ENCODE measurements at places on chromosomes 13 and 19. TPM values are rescaled to one million over a fixed set of nuclear protein-coding genes. Genes with fewer than 3 reads are reported as not detected.

The ZNF221 gene
- 1.5 TPM for total RNA-seq

The LRRC63 gene
- total RNA-seq = not detected

The MYH14 gene
- 62.4 TPM for total RNA-seq

The CALR3 gene
- total RNA-seq = not detected

DNA sequence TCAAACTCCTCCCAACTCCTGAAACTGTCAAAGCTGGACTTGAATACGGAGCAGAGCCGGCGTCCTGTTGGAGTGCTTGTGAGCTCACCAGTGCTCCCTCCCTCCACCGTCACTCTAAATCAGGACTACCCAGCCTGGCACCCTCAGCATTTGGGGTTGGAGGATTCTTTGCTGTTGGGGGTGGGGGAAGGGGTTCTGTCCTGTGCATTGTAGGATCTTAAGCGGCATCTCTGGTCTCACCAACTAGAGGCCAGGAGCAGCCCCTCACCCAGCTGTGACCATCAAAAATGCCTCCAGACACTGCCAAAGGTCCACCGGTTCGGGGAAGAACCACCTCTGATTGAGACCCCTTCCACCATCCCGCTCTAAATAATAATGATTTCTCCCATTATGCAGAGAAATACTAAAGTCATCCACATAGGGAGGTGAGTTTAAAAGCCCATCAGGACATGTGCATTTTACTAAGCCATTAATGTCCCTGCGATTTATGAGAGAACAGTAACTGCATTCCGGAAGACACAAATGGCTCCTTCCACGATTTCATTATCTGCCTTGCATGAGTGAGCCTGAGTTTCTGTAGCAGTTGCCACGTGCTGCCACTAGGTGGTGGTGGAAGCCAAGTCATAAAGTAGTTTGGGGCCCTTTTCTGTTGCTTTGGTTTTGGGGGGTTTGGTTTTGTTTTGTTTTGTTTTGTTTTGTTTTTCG lies 16.1 kb upstream of the USP29 start:
- no peak overlapping the region for H3K4me3 ChIP-seq
- H3K36me3 ChIP-seq = no peaks in the 10 kb centered on the region
- H3K4me1 ChIP-seq = no peaks in the 10 kb centered on the region
- H3K27ac ChIP-seq = no peak overlapping the region
- H3K27me3 ChIP-seq = no peaks in the 10 kb centered on the region

GRCh38 chr13:97266772-97267417 lies 44.8 kb downstream of the MBNL2 start:
- H3K27me3 ChIP-seq = no peaks in the 10 kb centered on the region
- no peak for DNase-seq
- no peaks in the 10 kb centered on the region for H3K36me3 ChIP-seq
- H3K4me1 ChIP-seq = peaks cover 21% of the 10 kb centered on the region
- no peak overlapping the region for H3K4me3 ChIP-seq

The FCER2 gene
- total RNA-seq = not detected

The ADGRL1 gene
- 2.5 TPM for total RNA-seq

The MAB21L1 gene
- total RNA-seq = not detected

- H3K36me3 ChIP-seq = no peaks in the 10 kb centered on the region
- H3K4me3 ChIP-seq = no peak overlapping the region
- no peaks in the 10 kb centered on the region for H3K4me1 ChIP-seq
- no peak overlapping the region for H3K27ac ChIP-seq
- DNase-seq = no peak
Observed at GRCh38 chr19:58108546-58108817, 10.5 kb upstream of the ZSCAN18 start.

GRCh38 chr13:41302743-41303142 lies 8.3 kb upstream of the NAA16 start:
- no peak overlapping the region for H3K4me3 ChIP-seq
- no peaks in the 10 kb centered on the region for H3K4me1 ChIP-seq
- H3K27ac ChIP-seq = no peak overlapping the region
- no peaks in the 10 kb centered on the region for H3K36me3 ChIP-seq
- DNase-seq = no peak

The CCDC70 gene
- not detected for total RNA-seq

- no peak overlapping the region for H3K27ac ChIP-seq
- no peaks in the 10 kb centered on the region for H3K4me1 ChIP-seq
- no peak overlapping the region for H3K4me3 ChIP-seq
Observed at GRCh38 chr13:54511366-54511765, 1482.8 kb downstream of the OLFM4 start.

The KRTDAP gene
- total RNA-seq = not detected

GRCh38 chr13:49315756-49316482 lies 68.2 kb downstream of the CDADC1 start:
- no peak overlapping the region for H3K4me3 ChIP-seq
- H3K27me3 ChIP-seq = no peaks in the 10 kb centered on the region
- no peak for DNase-seq
- no peak overlapping the region for H3K27ac ChIP-seq
- H3K36me3 ChIP-seq = no peaks in the 10 kb centered on the region

GRCh38 chr19:7883796-7884570 lies 4.3 kb upstream of the LRRC8E start:
- H3K4me1 ChIP-seq = no peaks in the 10 kb centered on the region
- no peak for DNase-seq
- H3K27me3 ChIP-seq = no peaks in the 10 kb centered on the region
- no peaks in the 10 kb centered on the region for H3K36me3 ChIP-seq

The ANGPTL8 gene
- 284 TPM for total RNA-seq

GRCh38 chr19:55680339-55681130 lies 5.5 kb downstream of the EPN1 start:
- peak; percentile 56 for DNase-seq
- no peak overlapping the region for H3K4me3 ChIP-seq
- H3K4me1 ChIP-seq = peaks cover 74% of the 10 kb centered on the region
- H3K27me3 ChIP-seq = no peaks in the 10 kb centered on the region
- H3K36me3 ChIP-seq = peaks cover 19% of the 10 kb centered on the region

The ZNF850 gene
- 1.0 TPM for total RNA-seq

GRCh38 chr13:95642028-95642621 lies 2.4 kb downstream of the DZIP1 start:
- H3K27me3 ChIP-seq = no peaks in the 10 kb centered on the region
- H3K4me1 ChIP-seq = peaks cover 8% of the 10 kb centered on the region
- H3K4me3 ChIP-seq = peak overlapping the region; percentile 21
- H3K36me3 ChIP-seq = no peaks in the 10 kb centered on the region
- peak; percentile 87 for DNase-seq

The MADCAM1 gene
- 0.31 TPM for total RNA-seq

The KLF12 gene
- 9.2 TPM for total RNA-seq

The POMP gene
- 54.9 TPM for total RNA-seq

The F10 gene
- 133 TPM for total RNA-seq

The C1QTNF9B gene
- not detected for total RNA-seq

GRCh38 chr13:26623125-26623524 lies 65.6 kb downstream of the WASF3 start:
- H3K4me3 ChIP-seq = no peak overlapping the region
- H3K27me3 ChIP-seq = no peaks in the 10 kb centered on the region
- DNase-seq = no peak
- no peaks in the 10 kb centered on the region for H3K36me3 ChIP-seq
- H3K27ac ChIP-seq = no peak overlapping the region

DNA sequence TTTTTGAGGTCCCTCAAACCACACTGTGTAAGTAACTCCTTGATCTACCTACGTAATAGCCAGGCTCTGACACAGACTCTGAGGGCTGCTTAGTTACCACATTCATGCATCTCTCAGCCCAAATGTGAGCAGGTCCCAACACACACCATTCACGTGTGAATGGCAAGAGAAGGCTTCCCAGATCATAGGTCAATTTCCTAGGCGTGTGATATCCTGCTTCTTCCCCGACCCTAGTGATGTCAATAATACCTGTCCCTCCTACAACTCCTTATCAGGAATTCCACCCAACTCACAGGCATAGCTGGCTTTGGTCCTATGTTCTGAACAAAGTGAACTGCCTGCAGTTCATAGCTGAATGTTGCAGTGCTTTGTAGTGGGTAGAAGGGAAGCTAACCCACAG lies 334.5 kb downstream of the RFC3 start:
- H3K4me1 ChIP-seq = no peaks in the 10 kb centered on the region
- H3K27me3 ChIP-seq = no peaks in the 10 kb centered on the region
- no peaks in the 10 kb centered on the region for H3K36me3 ChIP-seq
- no peak overlapping the region for H3K4me3 ChIP-seq
- no peak overlapping the region for H3K27ac ChIP-seq

- no peaks in the 10 kb centered on the region for H3K36me3 ChIP-seq
- H3K4me1 ChIP-seq = no peaks in the 10 kb centered on the region
- H3K4me3 ChIP-seq = no peak overlapping the region
- no peak for DNase-seq
- H3K27me3 ChIP-seq = no peaks in the 10 kb centered on the region
- H3K27ac ChIP-seq = no peak overlapping the region
Observed at GRCh38 chr13:97011446-97012131, 17.3 kb upstream of the OXGR1 start.

The ZNF560 gene
- not detected for total RNA-seq

Measured in right lobe of liver (tissue), 6 donors.